ENCODE measurements at places on chromosomes 1 and 21.
A peak's percentile ranks its signal among the peaks of the same experiment; 100 is the strongest.

DNA sequence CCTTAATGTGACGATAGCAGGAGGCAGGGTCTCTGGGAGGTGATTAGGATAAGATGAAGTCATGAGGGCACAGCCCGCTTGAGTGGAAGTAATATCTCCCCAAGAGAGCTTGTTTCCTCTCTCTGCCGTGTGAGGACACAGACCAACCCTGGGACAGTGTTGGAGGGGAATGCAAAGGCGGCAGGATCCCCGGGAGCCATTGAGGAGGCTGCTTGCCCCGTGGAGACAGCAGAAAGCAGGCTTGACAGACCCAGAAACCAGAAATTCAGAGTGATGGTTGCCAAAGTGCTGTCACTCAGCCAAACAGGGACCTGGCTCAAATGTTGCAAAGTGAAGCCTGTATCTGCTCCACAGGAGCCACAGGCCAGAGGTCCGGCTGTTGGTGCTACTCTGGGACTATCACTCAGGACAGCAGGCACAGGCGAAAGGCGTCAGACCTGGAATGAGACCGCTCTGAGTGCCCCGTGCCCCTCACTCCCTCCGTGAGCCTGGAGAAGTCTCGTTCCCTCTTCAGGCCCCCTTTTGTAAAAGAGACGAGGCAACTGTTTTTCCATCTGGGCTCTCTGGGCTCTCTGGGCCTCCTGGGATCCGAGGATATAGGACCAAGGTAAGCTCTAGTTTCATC lies 96.6 kb upstream of the VANGL1 start:
- no peak for DNase-seq

- peak; percentile 69 for DNase-seq
Observed at GRCh38 chr1:229514578-229515275, 6.6 kb upstream of the NUP133 start.

DNA sequence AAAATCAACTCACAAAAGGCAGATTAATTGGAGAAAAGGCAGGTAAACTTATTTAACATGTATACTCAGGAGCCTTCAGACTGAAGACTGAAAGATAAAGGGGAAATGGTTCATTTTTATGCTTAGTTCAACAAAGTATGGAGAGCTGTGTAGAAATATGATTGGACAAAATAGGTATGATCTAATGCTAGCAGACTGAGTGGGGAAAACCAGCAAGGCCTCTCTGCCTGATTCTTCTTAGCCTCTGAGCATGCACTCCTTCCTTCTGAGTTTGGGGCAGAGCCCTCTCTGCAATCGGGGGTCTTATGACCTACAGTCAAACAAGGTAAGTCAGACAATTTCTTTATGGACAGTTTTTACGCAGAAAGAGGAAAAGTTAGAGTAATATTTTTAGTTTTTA lies 38.8 kb upstream of the SUCO start:
- no peak for DNase-seq

- DNase-seq = no peak
Observed at GRCh38 chr1:115946116-115946515, 30.2 kb upstream of the SLC22A15 start.

DNA sequence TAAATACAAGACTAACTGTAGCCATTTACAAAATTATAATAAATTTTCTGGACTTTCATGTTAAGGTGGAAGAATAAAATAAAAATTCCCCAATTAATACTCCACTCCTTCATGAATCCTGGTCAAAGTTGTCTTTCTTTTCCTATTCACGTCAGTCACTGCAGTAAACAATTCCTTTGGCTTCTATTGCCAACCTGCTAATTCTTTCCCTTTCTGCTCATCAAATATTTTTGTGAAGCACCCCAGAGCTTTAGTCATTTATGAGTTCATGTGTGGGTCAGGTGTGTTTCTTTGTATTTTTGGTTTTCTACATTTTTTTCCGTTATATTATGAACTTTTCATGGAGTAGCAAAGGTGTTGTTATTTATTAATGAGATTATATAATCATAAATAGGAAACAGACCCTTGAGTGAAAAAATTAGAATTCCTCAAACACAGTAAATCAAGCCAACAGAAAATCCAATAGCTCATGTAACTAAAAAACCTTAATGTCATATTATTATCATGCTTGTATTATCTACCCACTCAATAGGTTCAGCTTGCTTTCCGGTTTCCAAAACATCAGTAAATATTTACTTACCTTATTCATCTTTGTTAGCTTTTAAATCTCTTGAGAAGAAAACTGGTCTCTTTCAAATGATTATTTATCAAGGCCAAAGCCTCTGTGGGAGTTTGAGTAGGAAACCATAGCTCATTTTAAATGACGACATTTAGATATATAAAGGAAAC lies 29.6 kb upstream of the PLA2G4A start:
- DNase-seq = no peak

GRCh38 chr1:229229137-229229720 lies 41.7 kb upstream of the RAB4A start:
- DNase-seq = no peak

GRCh38 chr1:217526636-217527035 lies 104.3 kb downstream of the GPATCH2 start:
- no peak for DNase-seq

DNA sequence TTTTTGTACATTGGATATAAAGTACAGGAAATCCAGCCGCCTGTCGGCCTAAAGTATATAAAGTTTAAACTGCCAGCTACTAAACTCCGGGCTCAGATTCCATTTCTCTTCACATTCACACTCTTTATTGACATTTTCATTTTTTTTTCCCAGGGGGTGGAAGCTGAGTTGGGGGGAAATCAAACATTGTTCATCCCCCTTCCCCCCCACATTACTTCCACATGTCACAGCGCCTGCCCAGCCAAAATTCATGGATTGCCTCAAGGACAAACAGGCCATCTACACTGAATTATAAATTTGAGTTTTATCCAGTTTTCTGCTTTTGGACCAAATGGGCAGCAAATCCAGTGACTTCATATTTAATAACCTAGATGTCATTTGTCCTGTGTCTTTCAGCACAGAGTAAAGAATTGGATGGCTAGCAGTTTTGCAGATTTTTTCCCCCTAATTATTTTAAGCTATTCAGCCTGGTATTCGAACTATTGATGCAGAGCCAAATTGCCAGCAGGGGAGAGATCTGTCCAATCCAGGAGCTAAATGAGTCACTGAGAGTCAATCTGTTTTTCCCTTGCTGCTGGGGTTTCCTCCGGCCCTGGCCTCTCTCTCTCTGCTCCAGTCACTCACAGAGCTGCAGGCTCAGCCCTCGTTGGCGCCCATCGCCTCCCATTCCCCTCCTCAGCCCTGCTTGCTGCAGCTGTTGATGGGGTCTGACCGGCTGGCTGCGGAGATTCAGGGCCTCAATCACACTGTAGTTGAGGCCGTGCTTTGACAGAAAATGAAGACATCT lies 98.0 kb downstream of the LMO4 start:
- DNase-seq = no peak

- DNase-seq = peak; percentile 76
Observed at GRCh38 chr1:167936930-167937708, at the start of gene MPC2. MPC2 (minus strand) TSS chr1:167937072; CDS start chr1:167935841, 1,231 bp downstream.

DNA sequence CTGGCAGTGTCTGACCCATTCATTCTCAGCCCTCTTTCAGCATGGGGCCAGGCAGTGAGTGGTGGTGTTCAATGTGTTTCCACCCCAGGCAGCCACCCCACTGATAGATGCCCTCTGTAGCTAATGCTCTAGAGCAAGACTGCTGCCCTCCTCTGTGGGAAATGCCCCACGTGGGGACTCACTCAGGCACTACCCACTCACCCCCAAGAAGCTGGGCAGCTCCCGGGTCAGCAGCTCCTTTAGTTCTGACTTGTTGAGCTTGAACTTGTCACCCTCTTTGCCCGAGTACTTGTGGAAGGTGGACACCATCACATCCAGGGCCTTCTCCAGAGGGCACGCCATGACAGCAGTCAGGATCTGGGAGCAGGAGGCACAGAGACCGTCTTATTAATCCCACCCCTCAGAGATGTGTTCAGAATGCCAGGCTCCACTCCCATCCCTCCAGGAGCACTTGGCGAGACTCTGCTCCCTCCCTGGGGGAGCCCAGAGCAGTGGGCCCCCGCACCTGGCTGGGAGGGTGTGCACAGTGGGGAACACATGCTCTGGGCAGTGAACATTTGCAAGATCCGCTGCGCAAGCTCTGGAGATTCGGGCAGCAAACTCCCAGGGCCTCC lies 1.0 kb downstream of the S100A4 start:
- DNase-seq = no peak

- no peak for DNase-seq
Observed at GRCh38 chr1:44355582-44356305, 687 bp upstream of the ERI3 start.

DNA sequence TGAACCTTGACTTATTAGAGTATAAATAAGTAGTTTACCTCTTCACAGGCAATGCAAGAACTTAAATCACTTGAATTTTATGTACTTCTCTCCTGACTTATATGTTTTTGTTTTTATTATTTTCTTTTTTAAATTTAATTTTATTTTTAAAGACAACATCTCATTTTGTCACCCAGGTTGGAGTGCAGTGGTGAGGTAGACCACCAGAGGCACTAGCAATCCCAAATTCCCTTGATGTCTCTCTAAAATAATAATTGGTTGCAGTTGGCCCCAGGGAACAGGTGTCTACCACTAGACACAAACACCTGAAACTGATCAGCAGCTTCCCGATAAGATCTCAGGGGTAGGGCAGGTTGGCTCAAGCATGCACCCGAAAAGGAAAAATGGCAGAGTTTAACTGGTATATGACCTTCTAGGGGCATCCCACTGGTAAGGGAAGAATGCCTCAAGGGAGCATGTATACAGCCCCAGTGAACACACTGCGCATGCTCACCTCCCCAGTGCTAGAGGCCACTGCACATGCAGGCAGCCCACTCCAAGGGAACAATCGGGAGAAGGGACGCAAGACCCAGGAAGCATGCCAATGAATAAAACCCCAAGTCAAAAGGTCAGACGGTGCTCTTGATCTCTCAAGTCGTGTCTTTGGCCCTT lies 14.6 kb downstream of the EXOC8 start:
- DNase-seq = no peak

GRCh38 chr1:83769072-83769471 lies 229.9 kb downstream of the TTLL7 start:
- no peak for DNase-seq

DNA sequence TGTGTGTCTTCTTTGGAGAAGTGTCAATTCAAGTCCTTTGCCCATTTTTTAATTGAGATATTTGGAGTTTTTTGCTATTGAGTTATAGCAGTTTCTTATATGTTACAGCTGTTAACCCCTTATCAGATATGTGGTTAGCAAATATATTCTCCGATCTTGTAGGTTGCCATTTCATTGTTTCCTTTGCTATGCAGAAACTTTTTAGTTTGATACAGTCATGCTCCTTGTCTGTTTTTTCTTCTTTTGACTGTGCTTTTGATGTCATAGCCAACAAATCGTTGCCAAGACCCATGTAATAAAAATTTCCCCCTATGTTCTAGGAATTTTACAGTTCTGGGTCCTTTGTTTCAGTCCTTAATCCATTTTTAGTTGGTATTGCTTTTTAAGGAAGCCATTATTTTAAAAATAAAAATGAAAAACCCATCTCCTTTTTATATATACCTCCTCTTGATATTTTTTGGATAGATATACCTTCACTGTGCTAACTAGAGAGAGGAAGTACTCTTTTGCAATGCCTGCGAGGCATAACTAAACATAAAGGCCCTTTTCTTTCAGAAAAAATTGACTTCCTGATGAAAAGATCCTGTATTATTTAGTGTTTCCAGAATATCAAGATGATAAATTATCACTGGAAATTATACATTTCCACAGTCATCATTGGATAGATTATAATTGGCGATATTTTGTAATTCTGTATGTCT lies 127.8 kb downstream of the HS2ST1 start:
- no peak for DNase-seq

DNA sequence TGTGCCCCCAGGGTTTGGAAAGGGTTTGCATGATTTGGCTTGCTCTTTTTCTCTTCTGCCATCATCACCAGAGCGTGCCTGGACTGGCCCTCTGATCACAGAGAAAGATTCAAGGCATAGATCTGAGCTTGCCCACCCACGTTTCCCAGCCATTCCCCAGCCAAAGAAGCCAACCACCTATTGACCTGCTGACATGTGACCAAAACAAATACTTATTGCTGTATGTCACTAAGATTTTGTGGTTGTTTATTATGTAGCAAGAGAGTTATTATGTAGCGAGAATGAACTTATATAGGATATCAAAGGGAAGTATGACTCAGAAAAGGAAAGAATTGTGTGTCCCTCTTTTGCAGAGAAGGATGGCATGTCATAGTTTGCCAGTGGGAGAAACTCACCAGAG lies 59.9 kb downstream of the UBE2U start:
- no peak for DNase-seq

DNA sequence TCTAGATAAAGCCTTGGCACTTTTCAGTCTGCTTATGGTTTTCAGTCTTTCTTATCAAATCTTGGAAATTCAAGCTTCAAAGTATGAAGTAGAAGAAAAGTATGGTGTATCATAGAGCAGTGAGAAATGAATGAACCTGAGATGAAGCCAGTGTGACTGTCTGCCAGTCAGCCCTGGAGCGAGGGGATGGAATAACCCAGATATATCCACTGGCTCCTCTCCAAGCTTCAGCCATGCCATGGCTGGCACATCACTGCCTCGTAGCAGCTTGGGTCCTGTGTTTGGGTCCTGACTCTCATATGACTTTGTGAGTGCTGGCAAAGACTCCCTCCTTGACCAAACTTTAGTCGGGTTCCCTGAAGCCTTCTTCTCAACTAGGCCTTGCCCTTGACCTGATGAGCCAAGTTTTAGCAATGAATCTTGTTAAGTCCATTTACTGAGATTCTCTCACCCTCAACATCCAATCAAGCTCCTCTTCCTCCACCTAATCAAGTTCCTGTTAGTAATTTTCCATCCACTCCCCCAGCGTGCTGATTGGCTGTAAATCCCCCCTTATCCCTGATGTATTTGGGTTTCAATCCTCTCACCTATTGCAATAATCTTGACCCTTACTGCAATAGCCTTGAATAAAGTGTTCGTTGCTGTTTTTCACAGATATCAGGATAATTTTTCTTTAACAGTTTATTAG lies 62.5 kb upstream of the PRDX6 start:
- no peak for DNase-seq

DNA sequence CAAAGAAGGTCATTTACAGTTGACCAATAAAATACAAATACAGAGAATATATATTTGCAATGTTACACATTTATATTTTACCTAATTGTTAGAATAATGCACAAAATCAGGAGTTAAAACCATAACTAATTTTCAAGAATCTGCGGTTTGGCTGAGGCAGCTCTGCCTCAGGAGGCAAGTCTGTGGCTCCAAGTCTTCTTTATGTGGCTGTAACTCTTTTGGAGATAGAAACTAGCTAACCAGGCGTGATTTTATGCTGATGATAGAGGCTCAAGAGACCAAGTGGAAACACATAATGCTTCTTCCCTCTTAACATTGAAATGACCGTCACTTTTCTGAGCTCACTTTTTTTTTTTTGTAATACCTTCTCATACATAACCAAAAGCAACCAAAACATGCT lies 744.7 kb upstream of the CXADR start:
- no peak for DNase-seq

- no peak for DNase-seq
Observed at GRCh38 chr1:31567956-31568570, 8.3 kb upstream of the TINAGL1 start.

GRCh38 chr1:2928366-2929325 lies 92.6 kb upstream of the ACTRT2 start:
- no peak for DNase-seq
